ENCODE measurements at places on chromosomes 2 and 18.

DNA sequence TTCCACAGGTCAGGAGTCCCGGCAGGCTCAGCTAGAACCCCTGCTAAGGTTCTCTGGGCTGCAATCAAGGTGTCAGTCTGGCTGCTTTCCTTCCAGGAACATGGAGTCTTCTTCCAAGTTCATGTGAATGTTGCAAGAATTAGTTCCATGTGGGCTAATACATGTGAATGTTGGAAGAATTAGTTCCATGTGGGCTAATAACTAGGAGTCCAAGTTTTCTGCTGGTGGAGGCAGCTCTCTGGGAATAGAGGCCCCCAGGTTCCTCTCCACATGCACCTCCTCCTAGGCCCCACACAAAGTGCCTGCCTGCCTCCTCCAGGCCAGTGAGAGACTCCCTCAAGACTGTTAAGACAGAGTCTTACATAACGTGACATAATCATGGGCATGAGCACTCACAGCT, 140.8 kb upstream of the SLC35G4 start:
- DNase-seq: no peak

DNA sequence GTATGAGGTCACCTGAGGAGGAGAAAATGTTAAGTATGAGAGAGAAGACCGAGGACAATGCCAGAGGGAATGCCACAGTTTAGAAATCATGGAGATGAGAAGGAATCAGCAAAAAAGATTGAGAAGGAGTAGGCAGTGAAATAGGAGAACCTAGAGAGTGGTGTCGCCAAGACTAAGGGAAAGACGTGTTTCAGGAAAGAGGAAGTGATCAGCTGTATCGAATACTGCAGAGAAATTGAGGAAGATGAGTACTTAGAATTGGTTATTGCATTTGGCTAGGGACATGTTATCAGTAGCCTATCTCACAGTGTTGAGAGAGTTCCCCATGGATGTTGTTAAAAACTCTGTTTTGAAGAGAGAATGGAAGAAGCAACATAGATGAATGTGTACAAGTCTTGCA, 112.3 kb downstream of the GALNT1 start:
- no peak for DNase-seq

DNA sequence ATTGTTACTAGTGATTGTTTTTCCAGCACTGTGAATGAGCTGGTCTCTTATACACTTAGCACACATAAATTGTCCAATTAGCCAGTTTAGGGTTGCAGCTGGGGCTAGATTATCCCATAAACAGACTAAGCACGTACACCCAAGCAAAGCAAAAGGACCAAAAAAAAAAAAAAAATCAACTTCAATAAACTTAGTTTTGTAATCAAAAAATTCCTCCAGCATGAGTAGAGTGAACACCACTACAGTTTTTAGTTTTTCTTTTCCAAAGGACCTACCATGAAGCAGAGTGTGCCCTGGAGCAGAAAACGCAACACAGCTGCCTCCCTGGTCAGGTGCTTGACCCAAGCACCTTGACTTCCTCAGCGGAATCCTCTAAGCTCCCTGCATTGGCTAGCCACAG, 249.4 kb upstream of the SLC14A2 start:
- no peak for DNase-seq

DNA sequence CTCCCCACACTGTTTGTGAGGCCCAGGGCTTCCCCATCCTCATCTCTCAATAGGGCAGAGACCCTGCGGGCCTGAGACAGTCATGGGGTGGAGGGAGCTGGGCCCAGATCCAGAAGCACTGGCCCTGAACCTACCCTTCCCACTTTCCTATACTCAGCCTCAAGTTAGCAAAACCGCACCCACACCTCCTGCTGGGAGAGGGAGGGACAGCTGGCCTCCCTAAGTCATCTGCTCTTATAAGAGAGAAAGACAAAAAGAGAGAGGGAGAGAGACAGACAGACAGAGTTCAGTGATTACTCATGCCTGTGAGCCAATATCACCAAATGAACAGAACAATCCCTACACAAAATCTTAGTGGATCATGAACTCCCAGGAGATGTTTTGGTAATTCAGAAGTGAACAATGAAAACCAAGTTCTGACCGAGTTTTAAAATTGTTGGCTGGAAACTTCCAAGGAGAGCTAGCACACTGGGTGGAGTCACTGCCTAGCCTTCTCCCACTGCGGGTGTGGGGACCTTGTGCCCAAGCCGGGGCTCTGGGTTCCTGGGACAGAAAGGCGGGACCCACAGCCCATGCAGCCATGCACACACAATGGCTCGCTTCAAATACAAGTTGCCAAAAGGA, 130.5 kb downstream of the PXDN start:
- no peak for DNase-seq

GRCh38 chr18:56565551-56566345, 72.6 kb downstream of the TXNL1 start:
- DNase-seq: peak; percentile 3

DNA sequence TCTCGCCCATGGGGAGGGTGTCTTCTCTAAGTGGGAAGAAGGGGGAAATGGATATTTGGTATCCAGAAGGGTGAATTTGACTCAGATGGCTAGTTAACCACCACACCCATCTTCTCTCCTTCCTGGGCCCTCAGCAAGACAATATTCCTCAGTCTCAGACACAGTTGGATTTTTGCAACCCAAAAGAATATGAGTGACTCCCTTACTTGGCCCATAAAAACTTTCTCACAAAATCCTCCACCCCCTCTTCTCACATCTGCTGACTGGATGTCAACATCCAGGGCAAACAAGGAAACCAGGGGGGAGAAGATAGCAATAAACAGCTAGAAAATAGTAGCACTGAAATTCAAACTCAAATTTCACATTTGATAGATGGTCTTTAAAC, 35.3 kb upstream of the GCC2 start:
- DNase-seq: no peak

- no peak for DNase-seq
Observed at GRCh38 chr2:236366397-236366796, 102.2 kb upstream of the ASB18 start.

GRCh38 chr2:135874777-135875365, 1.4 kb downstream of the MCM6 start:
- DNase-seq: no peak

DNA sequence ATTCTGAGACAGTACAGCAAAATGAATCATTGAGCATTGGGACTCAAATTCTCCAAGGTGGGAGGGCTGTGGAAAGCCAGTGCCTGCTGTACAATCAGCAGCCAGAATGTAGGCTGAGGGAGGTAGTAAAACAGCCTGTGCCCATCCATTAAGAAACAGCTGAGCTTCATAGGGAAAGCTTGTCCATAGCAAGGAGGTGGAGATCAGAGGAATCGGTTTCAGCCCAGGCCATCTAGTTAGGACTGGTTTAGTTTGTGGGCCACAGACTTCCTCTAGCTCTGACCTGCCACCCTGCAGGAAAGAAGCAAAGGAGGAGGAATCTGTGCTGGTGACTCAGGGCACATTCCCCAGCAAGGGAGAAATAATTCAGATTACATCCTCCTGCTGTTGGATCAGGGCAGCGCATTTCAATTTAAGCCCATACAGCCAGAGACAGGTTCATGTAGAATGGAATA, 333.4 kb downstream of the SETBP1 start:
- DNase-seq: peak; percentile 36

- no peak for DNase-seq
Observed at GRCh38 chr18:23588836-23589560, 2.7 kb upstream of the NPC1 start.

GRCh38 chr2:237125967-237126366, 40.3 kb downstream of the COPS8 start:
- DNase-seq: no peak

- DNase-seq: no peak
Observed at GRCh38 chr2:8666581-8666980, 15.3 kb upstream of the ID2 start.

DNA sequence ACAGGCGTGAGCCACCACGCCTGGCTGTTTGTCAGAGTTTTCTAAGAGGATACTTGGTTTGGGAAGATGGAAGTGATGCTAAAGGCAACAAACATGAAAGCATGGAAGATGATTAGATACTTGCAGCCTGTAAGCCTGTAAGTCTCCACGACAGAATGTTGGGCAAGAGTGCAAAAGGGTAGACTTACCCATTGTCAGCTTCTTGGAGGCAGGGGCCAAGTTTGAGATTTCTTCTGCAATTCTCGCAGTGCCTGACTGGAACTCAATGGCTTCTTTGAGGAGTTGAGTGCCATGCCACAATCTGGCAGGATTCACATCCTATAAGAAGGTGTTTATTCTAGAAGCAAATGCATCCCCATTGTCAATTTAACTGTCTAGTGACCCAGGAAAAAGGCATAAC, 70.1 kb upstream of the EFEMP1 start:
- no peak for DNase-seq

GRCh38 chr18:74273394-74273793, 18.4 kb downstream of the CYB5A start:
- no peak for DNase-seq

GRCh38 chr18:69484699-69485396, 84.2 kb downstream of the DOK6 start:
- no peak for DNase-seq

DNA sequence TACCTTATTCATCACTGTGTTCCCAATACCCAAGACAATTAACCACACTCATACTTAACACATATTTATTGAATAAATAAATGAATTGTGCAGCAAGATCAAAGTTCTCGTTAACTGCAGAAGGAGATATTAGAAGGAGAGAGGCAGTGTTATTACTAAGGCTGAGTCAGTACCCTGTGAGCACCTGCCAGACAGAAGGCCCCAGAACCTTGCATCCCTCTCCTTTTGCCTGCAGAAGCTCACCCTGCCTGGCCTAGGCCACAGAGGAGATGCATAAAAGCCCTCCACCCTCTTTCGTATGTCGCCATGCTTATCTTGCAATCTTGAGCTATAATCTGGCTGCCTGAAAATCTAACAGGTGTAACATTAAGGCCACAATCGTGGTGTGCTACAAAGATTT, 20.5 kb upstream of the RNF149 start:
- DNase-seq: no peak

DNA sequence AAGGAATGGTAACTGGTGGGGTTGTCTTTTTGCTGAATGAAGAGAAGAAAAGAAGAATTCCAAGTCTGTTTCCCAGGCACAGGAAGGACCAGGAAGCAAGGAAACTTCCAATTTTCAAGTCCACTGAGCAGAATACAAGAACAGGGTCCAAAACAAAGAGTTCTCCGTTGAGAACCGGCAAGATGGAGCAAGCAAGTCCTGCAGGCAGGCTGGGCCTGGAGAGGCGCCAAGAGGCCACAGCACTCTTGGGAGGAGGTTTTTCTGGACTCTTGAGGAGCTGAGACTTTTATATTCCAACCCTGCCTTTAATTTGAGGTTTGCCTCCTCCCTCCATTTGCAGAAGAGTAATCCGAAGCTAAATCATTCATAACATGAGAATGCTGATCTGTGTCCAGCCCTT, 224.5 kb downstream of the IKZF2 start:
- DNase-seq: no peak

- DNase-seq: peak; percentile 44
Observed at GRCh38 chr2:45699032-45699658, 47.7 kb downstream of the PRKCE start.

DNA sequence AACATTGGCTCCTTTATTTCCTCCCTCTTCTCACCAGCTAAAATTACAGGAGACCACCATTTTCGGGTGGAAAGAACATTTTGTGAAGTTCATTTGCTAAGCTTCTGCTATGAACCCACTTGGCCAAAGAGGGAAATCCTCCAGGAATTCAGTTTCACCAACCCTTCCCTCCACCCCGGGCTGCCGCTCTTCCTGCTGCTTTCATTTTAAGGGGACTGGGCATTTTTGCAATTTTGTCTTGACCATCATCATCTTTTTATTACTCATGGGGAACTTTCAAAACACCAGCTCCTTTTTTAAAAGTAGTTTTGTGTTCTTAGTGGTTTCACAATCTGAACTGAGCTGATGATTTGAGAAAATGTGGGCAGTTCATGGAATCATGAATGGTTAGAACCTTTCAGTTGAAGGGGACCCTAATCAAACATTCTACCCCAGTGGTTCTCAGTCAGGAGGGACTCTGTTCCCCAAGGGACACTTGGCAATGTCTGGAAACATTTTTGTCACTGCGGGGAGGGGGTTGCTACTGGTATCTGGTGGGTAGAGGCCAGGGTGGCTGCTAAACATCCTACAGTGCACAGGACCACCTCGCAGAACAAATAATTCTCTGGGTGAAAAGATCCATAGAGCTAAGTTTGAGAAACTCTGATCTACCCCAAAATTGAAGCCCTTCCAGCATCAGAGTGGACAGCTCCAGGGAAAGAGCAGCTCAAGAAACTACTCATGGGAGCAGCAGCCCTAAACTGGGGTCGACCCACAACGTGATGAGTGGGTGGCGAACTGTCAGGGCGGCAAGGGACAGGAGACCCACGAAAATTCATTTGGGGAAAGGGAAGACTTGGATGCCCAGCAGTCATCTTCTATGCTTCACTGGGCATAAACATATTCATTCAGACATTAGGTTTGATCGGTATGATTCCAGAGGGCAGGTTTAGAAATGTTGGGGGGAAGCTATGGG, 92.9 kb downstream of the ACKR3 start:
- no peak for DNase-seq

- peak; percentile 18 for DNase-seq
Observed at GRCh38 chr2:152716805-152717227, 445 bp downstream of the PRPF40A start.
